ENCODE measurements at places on chromosomes 12 and 14. TPM values are rescaled to one million over a fixed set of nuclear protein-coding genes. Genes with fewer than 3 reads are reported as not detected.

The SERPINA9 gene
- total RNA-seq: not detected

The MBIP gene
- 7.8 TPM for total RNA-seq

The PLEKHG7 gene
- 0.52 TPM for total RNA-seq

The GALNT6 gene
- 1.6 TPM for total RNA-seq

The CCDC88C gene
- 9.4 TPM for total RNA-seq

The APOF gene
- total RNA-seq: not detected

The KCNMB4 gene
- 6.3 TPM for total RNA-seq

The OTOGL gene
- 0.52 TPM for total RNA-seq

The TDRD9 gene
- 0.52 TPM for total RNA-seq

The BATF gene
- 1.0 TPM for total RNA-seq

The PMCH gene
- not detected for total RNA-seq

The CARMIL3 gene
- under 0.01 TPM for total RNA-seq

The STAB2 gene
- 7.8 TPM for total RNA-seq

The TAS2R13 gene
- 4.2 TPM for total RNA-seq

The PGF gene
- 8.9 TPM for total RNA-seq

The RASAL1 gene
- total RNA-seq: not detected

The CD4 gene
- 6.8 TPM for total RNA-seq

The INSM2 gene
- not detected for total RNA-seq

The FAM186B gene
- not detected for total RNA-seq

The SLC8A3 gene
- 13.0 TPM for total RNA-seq

The CIROP gene
- not detected for total RNA-seq

The OTX2 gene
- not detected for total RNA-seq

The GPR84 gene
- not detected for total RNA-seq

The SELPLG gene
- 3.7 TPM for total RNA-seq

The ISCU gene
- 83.0 TPM for total RNA-seq

The CLEC2B gene
- total RNA-seq: 2.6 TPM

The PLEKHH1 gene
- 1.6 TPM for total RNA-seq

The LRP6 gene
- total RNA-seq: 44.4 TPM

The TMBIM4 gene
- 28.7 TPM for total RNA-seq

The GRIP1 gene
- 3.1 TPM for total RNA-seq

The SRRM4 gene
- total RNA-seq: under 0.01 TPM

Data from skeletal muscle tissue (tissue), 5 donors.